ENCODE measurements at places on chromosomes 2 and 18.

GRCh38 chr2:31986906-31987305 lies 23.9 kb downstream of the MEMO1 start:
- DNase-seq: no peak

GRCh38 chr2:7119132-7119835 lies 202.1 kb downstream of the RNF144A start:
- DNase-seq: no peak

GRCh38 chr2:236663287-236664101 lies 93.9 kb downstream of the ACKR3 start:
- DNase-seq: no peak

GRCh38 chr2:225779829-225780228 lies 380.3 kb downstream of the NYAP2 start:
- DNase-seq: no peak

- DNase-seq: no peak
Observed at GRCh38 chr18:57223144-57223870, 76.4 kb downstream of the BOD1L2 start.

DNA sequence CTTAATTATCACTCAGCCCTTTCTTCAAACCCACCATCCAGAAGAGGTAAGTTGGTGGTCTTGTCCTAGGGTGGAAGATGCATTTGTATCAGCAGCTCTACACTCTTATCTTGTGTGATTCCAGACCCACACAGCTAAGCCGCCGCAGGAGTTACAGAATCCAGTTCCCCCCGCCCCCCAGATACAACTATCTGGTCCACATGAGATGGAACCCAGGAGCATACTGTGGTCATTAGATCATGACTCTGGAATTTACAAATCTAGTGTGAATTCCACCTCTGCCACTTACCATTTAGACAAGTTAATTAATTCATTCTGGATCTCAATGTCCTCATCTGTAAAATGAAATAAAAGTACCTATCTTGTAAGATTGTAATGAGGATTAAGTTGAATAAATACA lies 486.4 kb downstream of the BCL11A start:
- DNase-seq: no peak

Measured in AG04449 (cell line).